Spinal cord (tissue), 10 donors: ENCODE measurements at places on chromosomes 5 and 9. TPM values are rescaled to one million over a fixed set of nuclear protein-coding genes. Genes with fewer than 3 reads are reported as not detected.

MTRR gene
- 30.2 TPM for total RNA-seq

HTR1A gene
- 0.99 TPM for total RNA-seq

DNA sequence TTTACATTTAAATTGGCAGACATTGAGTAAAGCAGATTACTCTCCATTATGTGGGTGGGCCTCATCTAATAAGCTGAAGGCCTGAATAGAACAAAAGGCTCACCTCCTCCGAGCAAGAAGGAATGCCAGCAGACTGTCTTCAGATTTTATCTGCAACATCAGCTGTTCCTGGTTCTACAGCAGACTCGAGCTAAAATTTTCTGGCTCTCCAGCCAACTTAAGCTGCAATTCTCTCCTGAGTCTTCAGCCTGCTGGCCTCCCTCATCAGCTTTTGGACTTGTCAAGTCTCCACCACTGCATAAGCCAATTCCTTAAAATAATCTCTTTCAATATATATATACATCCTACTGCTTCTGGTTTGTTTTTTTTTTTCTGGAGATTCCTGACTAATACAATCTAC, 12.5 kb downstream of the TRPM3 start:
- no peak for DNase-seq

DNA sequence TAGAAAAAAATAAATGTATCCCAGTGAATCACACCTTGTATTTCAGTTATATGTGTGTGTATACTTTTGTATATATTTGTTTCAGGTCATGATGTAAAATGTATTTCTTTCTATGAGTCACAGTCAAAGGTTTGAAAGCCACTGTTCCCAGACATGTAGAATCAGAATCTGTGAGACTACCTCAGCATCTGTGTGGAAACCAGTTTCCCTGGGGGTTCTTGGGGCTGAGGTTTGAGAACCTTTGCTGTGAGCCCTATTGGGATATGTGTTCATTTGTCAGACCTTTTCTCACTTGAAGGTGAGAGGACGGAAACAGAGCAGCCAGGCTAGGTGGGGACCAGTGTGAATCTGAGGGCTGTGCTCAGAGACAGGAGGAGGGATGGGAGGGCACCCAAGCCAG, 78.7 kb upstream of the SAP30L start:
- DNase-seq: no peak

- DNase-seq: no peak
Measured at GRCh38 chr5:126450346-126450745, 27.1 kb downstream of the GRAMD2B start.
